ENCODE measurements at places on chromosomes 4 and X.

GRCh38 chrX:18441780-18442367 is 16.5 kb downstream of the CDKL5 start:
- DNase-seq, result no peak

DNA sequence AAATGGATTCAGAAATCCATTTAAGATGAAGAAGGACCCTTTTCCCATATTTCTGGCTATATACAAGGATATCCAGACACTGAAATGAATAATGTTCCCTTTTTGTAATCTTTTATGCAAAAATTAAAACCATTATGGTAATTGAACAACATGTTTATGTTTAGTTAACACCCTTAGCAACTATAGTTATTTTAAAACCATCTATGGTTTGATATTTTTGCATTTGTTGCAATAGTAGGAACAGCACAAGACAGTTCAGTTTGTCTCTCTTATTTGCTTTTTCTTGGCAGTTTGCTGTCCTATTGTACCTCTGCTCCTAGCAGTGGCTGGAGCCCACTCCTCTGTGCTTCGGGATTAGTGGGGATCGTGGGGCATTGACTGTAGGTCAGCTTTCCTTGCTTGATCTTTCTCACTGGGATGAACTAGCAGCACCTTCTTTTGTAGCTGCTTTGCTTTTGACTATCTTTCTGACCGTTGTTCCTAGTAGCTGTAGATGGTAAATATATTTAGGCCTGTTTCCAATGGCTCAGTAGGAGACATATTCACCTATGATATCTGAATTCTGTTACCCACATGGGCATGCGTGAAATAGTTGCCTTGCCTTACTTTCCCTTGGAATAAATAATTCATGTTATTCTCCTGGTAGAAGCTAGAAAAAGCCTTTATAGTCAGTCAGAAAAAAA is 12.8 kb downstream of the HTT start:
- no peak for DNase-seq

DNA sequence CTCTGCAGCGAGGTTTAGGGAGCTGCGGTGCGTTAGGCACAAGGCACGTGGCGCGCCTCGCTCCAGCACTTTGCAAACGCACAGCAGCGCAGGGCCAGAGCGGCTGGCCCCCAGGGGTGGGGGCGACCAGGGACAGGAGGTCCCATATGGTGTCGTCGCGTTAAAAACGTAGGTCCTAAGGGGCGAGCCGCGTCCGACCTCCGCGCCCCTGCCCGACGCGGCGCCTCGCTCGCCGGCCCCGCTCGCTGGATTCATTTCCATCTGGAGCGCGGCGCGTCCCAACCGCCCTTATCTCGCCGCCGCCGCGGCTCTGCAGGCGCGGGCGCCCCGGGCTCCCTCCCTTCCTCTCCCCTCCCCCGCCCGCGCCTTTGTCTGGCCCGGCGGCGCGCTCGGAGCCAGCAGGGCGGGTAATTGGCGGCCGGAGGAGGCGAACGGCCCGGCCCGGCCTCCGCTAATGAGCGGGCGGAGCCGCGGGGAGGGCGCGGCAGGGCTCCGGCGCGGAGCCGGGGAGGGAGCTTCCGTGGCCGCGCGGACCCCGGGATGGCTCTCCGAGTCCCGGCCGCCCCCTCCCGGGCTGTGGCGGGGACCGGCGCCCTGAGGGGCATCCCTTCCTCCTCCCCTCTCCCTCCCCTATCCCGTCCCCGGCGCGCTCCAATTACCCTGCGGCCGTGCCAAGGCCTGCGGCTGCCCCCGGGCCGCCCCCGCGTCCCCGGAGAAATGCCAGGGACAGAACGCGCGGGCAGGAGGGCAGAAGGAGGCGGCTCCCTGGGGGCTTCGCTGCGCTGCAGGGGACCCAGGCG is 409.0 kb downstream of the BCOR start:
- DNase-seq, result no peak

DNA sequence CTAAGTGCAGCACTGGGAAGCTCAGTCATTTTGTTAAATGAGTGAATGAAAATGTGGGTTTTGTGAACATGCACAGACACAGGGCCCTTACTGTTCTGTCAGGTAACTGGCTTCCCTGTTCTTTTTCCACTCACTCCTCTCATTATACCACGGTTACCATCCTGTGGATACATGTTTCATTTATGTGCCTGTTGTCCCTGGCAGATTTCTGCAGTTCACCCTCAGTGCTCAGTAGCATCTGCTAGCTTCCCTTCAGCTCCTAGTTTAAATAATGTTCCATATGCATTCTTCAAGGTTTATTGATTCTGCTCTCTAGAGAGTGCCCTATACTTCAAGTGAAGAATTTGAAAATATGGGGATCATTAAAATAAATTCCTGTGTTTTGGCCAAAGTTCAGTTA is 1634.3 kb upstream of the ADGRL3 start:
- DNase-seq, result no peak

GRCh38 chrX:38627683-38628082 is 66.3 kb downstream of the TSPAN7 start:
- peak; percentile 4 for DNase-seq

- no peak for DNase-seq
Measured at GRCh38 chr4:169246279-169246678, 24.5 kb downstream of the SH3RF1 start.

DNA sequence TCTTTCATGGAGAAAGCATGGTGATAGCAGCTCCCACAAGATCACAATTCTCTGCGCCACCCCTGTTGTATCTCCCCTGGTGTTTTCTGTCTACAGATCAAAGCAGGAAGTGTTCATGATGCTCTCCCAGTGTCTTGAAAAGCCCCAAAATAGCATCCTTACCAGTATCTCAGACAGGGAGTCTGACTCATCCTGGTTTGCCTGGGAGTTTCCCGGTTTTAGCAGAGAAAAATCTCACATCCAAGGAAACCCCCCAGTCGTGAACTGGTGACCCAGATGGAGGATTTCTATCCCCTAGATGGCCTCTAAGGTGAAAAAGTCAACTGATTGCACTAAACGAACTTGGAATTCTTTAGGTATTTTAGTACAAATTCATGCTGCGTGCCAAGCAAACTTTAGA is 64.3 kb upstream of the NR0B1 start:
- DNase-seq, result no peak

DNA sequence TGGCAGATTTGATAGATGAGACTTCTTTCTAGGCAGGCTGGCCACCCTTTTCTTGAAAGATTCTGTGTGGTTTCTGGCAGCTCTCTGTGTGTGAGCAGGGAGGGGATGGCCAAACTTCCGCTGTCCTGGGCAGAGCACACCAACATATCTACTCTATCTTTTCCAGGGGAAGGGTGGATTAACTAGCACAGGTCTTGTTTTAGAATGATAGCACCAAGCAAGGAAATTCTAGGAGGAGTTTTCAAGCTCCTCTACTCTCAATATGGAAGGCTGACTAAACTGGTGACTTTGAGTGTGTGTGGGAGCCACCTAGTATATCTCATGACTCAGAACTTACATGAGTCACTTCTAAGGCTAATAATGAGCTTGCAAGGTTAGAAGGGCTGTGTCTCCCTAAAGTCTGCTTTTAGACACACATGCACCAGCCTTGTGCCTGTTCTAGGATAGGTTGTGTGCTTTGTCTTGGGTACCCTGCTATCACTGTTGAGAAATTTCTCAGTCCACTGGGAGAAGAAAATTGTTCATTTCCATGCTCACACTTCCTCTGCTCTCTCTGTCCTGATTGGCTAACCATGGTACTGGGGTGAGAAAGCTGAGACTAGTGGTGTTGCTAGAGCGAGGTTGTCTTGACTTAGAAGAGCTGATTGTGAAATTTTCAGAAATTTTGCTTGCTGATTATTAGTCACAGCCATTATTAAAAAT is 72.9 kb downstream of the YIPF6 start:
- no peak for DNase-seq

- DNase-seq, result no peak
Measured at GRCh38 chrX:49761481-49761880, 65.7 kb upstream of the PAGE1 start.

DNA sequence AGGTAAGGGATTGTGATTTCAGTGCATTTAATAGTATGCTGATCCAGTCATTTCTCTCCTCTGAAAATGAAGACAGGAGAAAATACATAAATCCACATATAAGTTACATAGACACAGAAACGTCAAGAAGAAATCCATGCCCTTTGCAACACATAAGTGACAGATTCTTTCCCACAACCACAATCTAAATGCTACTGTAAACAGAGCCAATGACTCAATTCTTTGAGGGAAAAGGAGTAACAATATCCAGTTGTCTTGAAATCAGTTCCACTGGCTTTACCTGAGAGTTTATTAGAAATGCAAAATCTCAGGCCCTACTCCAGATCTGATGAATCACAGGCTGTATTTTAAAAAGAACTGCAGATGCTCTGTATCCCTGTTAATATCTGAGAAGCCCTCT is 66.4 kb downstream of the ARAP2 start:
- no peak for DNase-seq

- no peak for DNase-seq
Measured at GRCh38 chr4:24611575-24611974, 27.2 kb upstream of the DHX15 start.

DNA sequence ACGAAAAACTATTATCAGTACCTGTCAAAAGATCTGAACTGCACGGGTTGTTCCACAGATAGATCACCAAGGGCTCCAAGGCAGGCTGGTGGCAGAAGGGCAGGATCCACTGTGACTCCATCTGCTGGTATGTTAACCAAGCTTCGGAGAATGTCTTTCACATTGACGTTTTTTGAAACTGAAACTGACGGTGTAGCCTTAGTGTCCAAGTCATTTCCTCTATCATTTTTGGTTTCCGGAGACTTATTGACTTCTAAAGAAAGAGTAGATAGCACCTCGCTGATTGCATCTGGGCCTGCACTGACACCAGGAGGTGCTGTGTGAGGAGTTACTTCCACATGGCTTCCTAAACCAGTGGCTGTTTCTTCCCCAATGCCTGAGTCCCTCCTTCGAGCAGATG is 186.9 kb downstream of the LRBA start:
- DNase-seq, result peak; percentile 14

DNA sequence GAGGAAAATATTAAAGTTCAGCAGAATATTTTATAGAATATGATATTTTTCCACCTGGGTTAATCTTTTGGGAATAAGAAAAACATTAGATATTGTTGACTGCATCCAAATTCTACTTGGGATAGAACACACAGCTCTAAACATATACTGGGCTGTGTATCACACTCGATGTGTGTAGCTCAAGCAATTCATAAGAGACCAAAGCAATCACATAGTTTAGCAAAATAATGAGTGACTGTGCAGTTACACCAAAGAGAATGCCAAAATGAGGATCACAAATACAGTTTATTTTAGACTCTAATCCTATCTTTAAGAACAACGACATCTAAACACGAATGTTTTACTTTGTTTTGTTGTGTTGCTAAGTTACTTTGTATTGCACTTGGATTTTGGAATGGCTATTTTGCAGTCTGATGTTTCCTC is 101.2 kb downstream of the CBR4 start:
- DNase-seq, result no peak

DNA sequence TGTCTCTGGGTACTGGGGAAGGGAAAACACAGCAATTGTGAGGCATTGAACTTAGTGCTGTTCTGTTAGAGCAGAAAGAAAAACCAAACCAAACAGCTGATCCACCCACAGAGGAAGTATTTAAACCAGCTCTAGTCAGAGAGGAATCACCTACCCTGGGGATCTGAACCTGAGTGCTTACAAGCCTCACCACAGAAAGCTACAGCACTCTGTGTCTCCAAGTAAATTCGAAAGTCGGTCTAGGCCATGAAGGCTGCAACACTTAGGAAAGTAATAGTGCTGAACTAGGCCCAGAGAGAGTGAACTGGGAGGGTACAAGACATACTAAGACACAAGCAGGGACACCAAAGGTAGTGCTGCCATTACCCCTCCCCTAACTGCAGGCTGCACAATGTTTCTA is 142.2 kb upstream of the CXorf51A start:
- DNase-seq, result no peak

- no peak for DNase-seq
Measured at GRCh38 chr4:1356181-1356998, 9.4 kb downstream of the UVSSA start.

DNA sequence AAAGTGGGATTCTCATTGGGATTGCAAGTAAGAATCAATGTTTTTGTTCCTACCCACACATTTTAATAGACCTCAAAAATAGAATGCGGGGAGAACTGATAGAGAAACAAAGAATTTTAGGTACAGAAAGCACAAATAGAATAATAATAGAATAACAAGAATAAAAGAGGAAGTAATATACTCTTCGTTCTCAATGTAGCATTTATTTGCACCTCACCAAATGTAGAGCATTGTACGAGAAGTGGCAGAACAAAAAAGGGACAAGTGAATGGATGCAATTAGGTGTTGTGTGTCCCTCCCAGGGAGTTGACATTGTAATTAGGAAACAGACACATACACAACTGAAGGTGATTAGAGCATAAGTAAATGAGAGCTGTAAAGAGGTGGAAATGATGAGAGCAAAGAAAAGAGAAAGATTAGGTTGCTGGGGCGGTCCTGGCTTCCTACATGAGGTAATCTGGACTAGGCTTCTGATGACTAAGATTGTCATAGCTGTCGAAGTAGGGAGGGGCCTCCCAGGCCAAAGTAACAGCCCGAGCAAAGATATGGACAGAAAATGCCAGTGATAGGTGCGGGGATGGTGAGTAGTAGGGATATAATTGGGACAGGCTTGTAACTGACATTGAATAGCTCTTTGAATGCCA is 10.4 kb downstream of the RAB9A start:
- DNase-seq, result no peak

- no peak for DNase-seq
Measured at GRCh38 chr4:83692028-83692427, 156.1 kb downstream of the GPAT3 start.

DNA sequence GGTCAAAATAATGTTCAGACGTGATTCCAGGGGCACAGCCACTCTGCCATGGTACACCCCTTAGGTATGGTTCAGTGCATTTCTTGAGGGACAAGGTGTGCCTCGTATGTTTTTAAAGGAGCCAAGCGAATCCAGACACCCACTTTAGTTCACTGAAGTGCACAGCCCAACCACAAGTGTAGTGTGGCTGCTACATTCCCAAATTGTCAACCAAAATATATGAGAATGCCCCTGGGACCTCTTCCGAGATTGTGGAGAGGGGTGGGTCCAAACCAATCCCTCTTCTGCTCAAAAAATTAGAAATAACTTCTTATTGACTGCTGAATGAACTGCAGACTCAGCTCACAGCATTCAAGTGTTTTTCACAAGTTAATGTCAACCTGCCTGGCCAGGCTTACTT is 7.4 kb upstream of the BRS3 start:
- no peak for DNase-seq

GRCh38 chrX:25523574-25524540 is 508.1 kb upstream of the ARX start:
- no peak for DNase-seq

DNA sequence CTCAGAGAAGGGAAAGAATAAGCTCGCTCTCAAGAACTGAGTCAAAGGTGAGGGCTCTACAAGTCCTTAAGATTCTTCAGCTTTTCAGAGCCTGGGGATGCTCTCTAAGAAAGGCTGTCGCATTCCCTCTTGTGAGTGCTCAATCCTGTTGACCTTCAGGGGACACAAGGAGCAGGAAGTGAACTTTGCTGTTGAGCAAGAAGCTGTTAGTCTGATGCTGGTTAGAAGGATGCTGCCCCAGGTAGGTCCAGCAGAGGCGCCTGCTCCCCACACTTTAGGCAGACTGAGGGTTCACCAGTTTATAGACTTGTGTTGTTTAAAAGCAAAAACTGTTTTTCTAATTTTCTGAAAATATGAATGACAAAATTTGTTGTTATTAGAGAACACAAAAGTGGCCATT is 125.4 kb upstream of the SPOCK3 start:
- DNase-seq, result no peak

GRCh38 chr4:105637408-105638176 is 70.9 kb downstream of the INTS12 start:
- DNase-seq, result no peak

GRCh38 chr4:143555676-143556075 is 42.2 kb downstream of the SMARCA5 start:
- no peak for DNase-seq

- no peak for DNase-seq
Measured at GRCh38 chr4:127667772-127668171, 35.0 kb downstream of the INTU start.

Data from stimulated activated CD4-positive, alpha-beta T cell treated with anti-CD3 and anti-CD28 coated beads, Interleukin-12 subunit alpha, Interleukin-12 subunit beta, amount 100 ng/mL, for 24 hours (primary cell).